ENCODE measurements at places on chromosomes 16 and 17.
A peak's percentile ranks its signal among the peaks of the same experiment; 100 is the strongest.

DNA sequence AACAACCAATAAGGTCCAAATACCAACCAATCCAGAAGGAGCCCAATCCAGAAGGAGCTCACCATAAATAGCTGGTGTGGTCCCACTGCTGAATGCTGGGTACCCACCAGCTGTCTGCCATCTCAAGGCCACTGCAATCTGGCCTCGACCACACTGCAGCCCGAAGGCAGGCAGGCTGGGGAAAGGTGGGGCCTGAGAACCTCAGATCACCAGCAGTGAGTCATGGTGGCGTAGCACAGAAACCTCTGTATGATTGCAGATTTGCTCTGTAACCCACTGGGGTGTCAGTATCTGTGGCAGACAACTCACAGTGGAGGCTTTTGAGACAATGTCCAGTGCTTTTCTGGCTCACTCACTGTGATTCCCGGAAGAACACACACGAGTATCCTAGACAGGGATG is 14.7 kb upstream of the CMTR2 start:
- no peak for DNase-seq

DNA sequence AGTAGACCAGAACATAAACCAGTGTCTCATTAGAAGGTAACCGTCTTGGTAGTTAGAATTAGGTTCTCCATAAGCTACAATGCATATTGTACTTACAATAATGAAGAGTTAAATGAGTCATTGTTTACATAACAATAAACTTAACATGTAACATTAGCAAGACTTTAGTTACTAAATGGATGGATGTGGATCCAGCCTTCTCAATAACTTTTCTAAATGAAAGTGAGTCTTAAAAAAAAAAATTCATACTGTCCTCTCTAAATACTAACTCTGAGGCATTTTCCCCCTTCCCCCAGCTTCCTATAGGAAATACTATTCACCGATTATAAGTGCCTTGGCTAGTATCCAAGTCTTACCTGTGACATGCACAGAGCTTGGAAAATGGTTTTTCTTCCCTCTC is 155.3 kb downstream of the CYB561 start:
- DNase-seq: no peak

DNA sequence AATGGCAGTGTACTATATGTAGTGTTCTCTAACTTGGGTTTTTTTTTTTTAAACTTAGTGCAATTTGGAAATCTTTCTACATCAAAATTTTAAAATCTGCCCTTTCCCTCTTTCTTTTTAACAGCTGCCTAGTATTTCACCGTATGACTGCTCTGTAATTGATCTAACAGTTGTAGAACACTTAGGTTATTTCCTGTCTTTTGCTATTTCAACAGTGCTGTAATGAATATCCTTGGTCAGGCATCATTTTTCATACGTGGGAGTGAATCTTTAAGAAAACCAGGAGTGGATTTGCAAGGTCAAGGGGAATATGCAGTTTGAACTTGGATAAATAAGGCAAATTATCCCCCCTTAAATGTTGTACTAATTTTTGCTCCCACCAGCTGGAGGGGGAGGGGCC is 3.8 kb downstream of the NLRC5 start:
- DNase-seq: no peak

- DNase-seq: no peak
Measured at GRCh38 chr17:6241381-6241780, 171.2 kb downstream of the WSCD1 start.

- DNase-seq: no peak
Measured at GRCh38 chr17:77434136-77435114, 293.7 kb downstream of the SEC14L1 start.

- DNase-seq: no peak
Measured at GRCh38 chr16:3589001-3589400, 11.8 kb upstream of the NLRC3 start.

- no peak for DNase-seq
Measured at GRCh38 chr17:41315814-41316445, 420 bp upstream of the KRTAP17-1 start.

DNA sequence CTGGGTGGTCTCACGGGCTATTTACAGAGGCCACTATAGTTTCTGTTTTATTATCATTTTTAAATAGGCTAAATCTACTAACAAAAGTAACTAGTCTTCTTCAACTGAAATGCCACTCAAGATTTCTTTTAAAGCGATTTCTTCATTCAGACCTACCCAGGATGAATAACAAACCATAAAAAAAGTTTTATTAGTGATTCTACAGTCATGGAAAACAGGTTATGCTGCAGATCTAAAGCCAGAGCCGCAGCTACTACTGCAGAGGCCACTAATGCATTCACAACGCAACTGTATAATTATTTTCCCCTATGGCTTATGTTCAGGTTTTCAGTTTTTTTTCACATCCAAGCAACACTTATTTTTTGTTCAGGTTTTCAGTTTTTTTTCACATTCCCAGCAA is 136.2 kb upstream of the AXIN2 start:
- no peak for DNase-seq

GRCh38 chr17:63419949-63420867 is 25.9 kb downstream of the CYB561 start:
- DNase-seq: no peak

DNA sequence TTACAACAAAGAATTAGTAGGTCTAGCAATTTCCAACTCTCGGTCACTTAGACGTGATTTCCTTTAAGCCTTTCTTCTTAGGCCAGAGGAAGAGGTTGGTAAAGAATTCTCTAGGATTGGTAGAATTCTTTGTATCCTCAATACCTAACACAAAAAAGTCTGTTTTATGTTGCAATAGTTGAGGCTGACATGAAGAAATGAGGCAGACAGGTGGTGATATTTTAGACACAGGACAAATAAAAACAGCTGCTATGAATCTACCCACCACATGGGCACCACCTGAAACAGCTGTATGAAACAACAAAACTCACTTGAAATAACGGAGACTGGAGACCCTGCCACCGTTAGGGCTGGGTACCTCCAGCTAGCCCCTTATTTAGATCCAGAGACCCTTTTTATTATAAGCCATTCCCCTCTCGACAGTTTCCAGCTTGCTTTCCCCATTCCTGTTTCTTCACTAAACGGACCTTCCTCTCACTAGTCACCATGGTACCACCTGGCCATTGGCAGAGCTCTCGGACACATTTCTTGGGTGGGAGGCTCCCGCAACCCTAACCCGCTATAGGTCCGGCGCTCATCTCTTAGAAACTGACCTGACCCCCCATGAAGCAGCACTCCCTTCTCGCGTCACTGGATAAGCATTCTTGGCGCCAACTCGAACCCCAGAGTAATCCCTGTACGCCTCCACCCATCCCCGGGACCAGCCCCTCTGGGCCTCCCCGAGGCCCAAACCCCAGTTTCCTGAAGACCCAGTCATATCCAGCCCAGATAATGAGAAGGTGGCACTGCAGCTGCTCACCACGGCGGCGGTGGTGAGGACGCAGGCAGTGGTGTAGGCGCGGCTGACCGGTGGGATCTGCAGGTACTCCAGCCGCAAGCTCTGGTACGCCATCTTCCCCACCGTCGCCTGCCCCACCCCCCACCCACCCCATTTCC is at the start of gene DERL2:
Gene DERL2, minus strand, starts transcription at position 909 of the 936 bp plus-strand sequence. Its CDS starts 17 bp downstream, at position 892.
- peak; percentile 53 for DNase-seq

DNA sequence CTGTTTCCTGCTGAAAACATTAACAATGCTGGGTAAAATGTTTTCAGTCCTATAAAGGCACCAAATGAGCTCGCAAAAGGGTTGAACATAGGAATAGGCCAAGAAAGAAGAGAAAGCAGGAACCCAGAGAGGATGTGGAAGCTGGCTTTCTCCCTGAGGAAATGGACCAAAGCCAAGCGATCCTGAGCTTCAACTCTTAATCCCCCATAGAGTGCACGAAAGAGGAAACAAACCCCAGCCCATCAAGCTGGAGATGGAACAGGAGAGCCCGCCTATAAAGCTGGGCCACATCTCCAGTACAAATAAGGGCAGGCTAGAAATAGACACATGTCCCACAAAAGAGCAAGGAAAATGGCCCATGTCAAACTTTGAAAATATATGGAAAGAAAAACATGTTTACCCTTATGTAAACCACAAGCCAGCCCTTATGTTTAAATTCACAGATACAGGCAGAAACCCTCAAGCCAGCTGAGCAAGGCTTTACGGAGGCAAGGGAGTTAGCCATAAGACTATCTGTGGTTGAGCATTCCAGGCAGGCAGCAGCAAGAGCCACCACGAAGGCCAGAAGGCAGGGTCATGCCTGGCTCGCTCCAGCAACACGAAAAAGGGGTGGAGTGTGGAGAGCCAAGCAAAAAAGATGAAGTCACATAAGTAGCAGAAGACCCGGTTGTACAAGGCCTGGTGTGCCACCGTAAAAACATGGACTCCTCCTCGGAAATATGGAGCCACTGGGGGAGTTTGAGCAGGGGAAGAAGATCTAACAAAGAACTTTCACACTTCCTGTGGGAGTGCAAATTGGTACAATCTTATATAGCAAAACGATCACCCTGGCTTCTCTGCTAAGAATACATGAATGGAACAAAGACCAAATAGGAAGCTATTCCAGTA is 27.8 kb downstream of the COPRS start:
- DNase-seq: peak; percentile 30

DNA sequence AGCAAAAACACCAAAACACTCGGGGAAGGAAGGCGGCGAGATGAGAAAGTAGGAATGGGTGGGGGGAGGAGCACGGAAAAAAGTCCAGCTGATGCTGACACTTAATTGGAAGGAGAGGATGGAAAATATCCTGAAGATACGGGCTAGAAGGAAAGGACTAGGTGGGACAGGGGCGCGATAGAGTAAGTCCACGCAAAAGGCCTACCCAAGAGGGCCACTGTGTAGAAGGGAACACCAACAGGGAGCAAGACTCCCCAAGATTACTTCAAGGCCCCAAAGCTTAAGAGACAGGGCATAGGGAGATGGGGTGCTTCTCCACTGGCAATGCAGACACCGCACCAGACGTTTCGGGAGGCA is 736 bp downstream of the APPBP2 start:
- peak; percentile 31 for DNase-seq

Measured in cardiac fibroblast (primary cell).